OCI-LY7 (cell line): ENCODE measurements at places on chromosomes 12 and 14.

GRCh38 chr14:54002653-54003052, 46.0 kb upstream of the BMP4 start:
- DNase-seq = no peak

DNA sequence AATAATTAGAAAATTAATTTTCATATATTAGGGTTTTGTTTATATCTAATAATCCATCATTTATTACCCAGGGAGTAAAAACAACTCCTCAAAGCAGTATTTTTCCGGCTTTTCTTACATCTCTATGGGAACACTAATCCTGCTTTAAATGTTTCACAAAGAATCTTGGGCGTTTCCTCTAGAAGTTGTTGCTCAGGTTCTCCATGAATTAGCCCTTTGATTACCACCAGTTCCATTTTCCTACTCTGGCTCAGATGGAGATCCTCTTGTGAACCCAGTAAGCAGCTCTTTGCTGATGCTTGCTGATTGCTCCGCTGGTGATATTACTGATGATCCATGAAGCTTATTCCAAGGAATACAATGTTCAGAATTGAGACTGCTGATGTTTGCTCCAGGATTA, 78.5 kb upstream of the PKP2 start:
- no peak for DNase-seq

DNA sequence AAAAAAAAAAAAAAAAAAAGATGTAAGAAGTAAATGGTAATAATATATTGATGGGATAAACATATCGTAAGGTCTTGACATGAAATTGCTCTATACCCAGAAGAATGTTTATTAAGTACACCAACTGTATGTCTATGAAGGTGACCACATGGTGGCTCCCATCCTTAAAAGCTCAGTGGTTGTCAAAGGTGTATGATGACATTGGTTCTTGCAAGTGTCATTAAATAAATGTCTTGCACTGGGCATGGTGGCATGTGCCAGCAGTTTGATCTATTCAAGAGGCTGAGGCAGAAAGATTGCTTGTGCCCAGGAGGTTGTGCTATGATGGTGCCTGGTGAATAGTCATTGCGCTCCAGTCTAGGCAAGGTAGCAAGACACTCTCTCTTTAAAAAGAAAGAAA, 10.4 kb downstream of the CCT2 start:
- no peak for DNase-seq

- DNase-seq = no peak
These were observed 23.1 kb upstream of the NKX2-8 start for GRCh38 chr14:36605506-36605857.
